ENCODE measurements at places on chromosomes 16 and 17. TPM values are rescaled to one million over a fixed set of nuclear protein-coding genes. Genes with fewer than 3 reads are reported as not detected.
A peak's percentile ranks its signal among the peaks of the same experiment; 100 is the strongest.

GRCh38 chr17:40608061-40608581 is 39.5 kb downstream of the SMARCE1 start:
- no peak overlapping the region for H3K4me3 ChIP-seq
- no peaks in the 10 kb centered on the region for H3K4me1 ChIP-seq
- DNase-seq, result no peak
- H3K36me3 ChIP-seq, result no peaks in the 10 kb centered on the region
- H3K27ac ChIP-seq, result peak overlapping the region; percentile 56
- H3K27me3 ChIP-seq, result no peaks in the 10 kb centered on the region

DNA sequence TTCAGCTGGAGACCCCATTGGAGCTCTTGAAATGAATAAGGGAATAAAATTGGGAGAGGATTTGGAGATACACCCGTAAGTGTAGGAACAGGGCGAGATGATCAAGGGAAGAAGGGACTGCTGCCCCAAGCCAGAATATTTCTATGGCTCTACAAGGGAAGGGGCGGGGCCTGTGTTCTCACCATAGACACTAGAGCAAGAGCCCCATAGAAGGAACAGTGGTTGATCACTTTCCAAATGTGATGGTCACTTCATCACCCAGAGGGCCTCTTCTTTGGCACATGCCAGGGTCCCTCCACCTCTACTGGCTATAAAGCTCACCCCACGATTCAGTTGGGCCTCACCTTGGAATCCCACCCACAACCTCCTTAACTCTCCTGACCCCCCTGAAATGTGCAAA is 25.0 kb downstream of the GPRC5B start:
- no peak overlapping the region for H3K27ac ChIP-seq
- H3K36me3 ChIP-seq, result no peaks in the 10 kb centered on the region
- no peaks in the 10 kb centered on the region for H3K4me1 ChIP-seq
- H3K27me3 ChIP-seq, result no peaks in the 10 kb centered on the region
- DNase-seq, result no peak

GRCh38 chr16:85447693-85448313 is 165.3 kb upstream of the GSE1 start:
- H3K27me3 ChIP-seq, result no peaks in the 10 kb centered on the region
- no peak for DNase-seq
- peak overlapping the region; percentile 48 for H3K27ac ChIP-seq
- no peak overlapping the region for H3K4me3 ChIP-seq
- no peaks in the 10 kb centered on the region for H3K36me3 ChIP-seq

GRCh38 chr16:70159355-70160348 is 13.9 kb upstream of the CLEC18C start:
- H3K36me3 ChIP-seq, result no peaks in the 10 kb centered on the region
- H3K27ac ChIP-seq, result no peak overlapping the region
- no peaks in the 10 kb centered on the region for H3K27me3 ChIP-seq
- no peak overlapping the region for H3K4me3 ChIP-seq
- H3K4me1 ChIP-seq, result no peaks in the 10 kb centered on the region

DNA sequence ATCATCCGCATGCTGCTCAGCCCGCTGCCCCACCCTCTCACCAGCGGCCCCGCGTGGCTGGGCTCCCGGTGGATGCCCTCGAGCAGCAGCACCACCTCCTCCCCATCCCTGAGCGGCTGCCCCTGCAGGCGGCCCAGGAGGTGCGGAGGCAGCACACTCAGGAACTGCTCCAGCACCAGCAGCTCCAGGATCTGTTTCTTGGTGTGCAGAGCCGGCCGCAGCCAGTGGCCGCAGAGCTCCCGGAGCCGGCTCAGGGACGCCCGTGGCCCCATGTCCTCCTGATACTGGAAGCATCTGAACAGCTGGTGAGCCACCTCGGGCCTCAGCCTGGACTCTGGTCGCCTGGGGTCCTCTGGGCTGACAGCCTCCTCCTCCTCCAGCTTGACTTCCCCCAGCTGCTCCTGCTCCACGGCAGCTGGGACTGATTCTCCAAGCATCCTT is 6.6 kb downstream of the ZSCAN10 start:
- DNase-seq, result no peak
- no peaks in the 10 kb centered on the region for H3K27me3 ChIP-seq
- no peak overlapping the region for H3K27ac ChIP-seq
- H3K4me3 ChIP-seq, result no peak overlapping the region

The MYH11 gene
- 248 TPM for total RNA-seq

GRCh38 chr16:81371106-81371505 is 56.3 kb downstream of the GAN start:
- no peaks in the 10 kb centered on the region for H3K4me1 ChIP-seq
- H3K36me3 ChIP-seq, result no peaks in the 10 kb centered on the region
- DNase-seq, result no peak
- H3K27me3 ChIP-seq, result no peaks in the 10 kb centered on the region

The TEX19 gene
- not detected for total RNA-seq

- no peak overlapping the region for H3K27ac ChIP-seq
- DNase-seq, result no peak
- no peak overlapping the region for H3K4me3 ChIP-seq
Measured at GRCh38 chr17:66381701-66382362, 79.4 kb downstream of the PRKCA start.

The MT4 gene
- not detected for total RNA-seq

The IKZF3 gene
- 5.4 TPM for total RNA-seq

The FOXN1 gene
- total RNA-seq, result not detected

DNA sequence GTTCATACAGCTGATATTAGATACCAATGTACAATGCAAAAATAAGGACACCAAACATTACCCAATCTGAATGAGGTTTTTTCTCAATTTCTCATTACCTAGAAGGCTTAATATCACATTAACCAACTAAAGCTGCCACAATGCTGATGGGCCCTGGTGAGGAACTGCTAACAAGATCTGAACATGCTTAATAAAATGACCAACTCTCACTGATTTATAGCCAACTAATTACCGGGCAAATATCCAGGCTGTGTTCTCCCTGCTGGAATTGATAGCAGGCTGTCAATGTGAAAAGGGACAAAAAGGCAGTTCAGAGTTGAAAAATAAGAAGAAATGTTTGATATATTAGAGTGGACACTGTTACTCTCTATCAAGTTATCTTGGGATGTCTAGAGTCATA is 124.6 kb downstream of the TOX3 start:
- DNase-seq, result no peak
- no peaks in the 10 kb centered on the region for H3K36me3 ChIP-seq
- no peak overlapping the region for H3K27ac ChIP-seq
- H3K4me3 ChIP-seq, result no peak overlapping the region
- no peaks in the 10 kb centered on the region for H3K4me1 ChIP-seq

The ARL5C gene
- total RNA-seq, result not detected

GRCh38 chr17:57910462-57911420 is 44.5 kb downstream of the CUEDC1 start:
- DNase-seq, result no peak
- no peaks in the 10 kb centered on the region for H3K36me3 ChIP-seq
- no peak overlapping the region for H3K4me3 ChIP-seq
- no peak overlapping the region for H3K27ac ChIP-seq

The B3GNT9 gene
- 4.0 TPM for total RNA-seq

The MIEF2 gene
- total RNA-seq, result 49.6 TPM

The SPATA32 gene
- not detected for total RNA-seq

DNA sequence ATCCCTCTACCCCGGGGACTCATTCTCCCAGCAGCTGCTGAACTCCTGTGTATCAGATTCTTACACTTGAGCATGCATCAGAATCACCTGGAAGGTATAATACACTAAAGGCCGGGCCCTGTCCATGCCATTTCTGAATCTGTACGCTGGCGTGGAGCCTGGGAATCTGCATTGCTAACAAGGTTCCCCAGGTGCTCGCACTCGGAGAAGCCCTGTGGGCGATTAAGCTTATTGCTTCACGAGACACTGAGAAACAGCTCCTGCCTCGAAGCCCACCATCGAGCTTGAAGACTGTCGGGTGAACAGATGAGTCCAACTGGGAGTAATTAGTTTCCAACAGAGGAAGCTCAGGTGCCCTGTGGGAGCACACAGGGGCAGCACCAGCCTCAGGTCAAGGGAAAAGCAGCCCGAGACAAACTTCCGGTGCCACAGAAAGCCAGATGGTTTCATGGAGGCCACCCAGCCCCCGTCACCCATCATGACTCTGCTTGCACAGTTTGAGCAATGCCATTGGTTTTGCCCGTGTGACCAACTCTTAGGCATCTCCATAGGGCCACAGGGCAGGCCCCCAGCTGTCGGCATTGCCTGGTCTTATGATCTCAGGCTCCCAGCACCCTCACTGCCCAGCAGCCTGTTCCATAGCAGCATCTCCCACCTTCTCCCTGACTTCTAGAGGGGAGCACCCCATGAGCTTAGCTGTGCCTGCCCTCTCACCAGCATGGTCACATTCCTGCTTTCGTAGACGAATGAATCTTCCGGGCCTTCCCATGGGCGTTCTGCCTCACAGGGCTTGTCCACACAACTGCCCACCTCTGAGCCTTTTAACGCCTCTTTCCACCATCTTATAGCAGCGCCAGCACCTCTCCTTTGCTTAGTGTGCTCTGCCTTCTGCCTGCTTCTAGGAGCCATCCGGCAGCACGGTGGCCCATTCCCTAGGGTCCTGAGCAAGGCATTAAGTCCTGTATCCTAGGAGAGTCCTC is 10.9 kb downstream of the CTRB2 start:
- H3K4me3 ChIP-seq, result no peak overlapping the region
- H3K27me3 ChIP-seq, result no peaks in the 10 kb centered on the region
- H3K36me3 ChIP-seq, result no peaks in the 10 kb centered on the region
- no peak for DNase-seq
- H3K4me1 ChIP-seq, result no peaks in the 10 kb centered on the region

The ALOX15B gene
- total RNA-seq, result 0.70 TPM

The ADAD2 gene
- total RNA-seq, result 1.8 TPM

The C1QTNF8 gene
- total RNA-seq, result not detected

The SLC43A2 gene
- total RNA-seq, result 62.7 TPM

GRCh38 chr17:33469911-33470310 is 176.8 kb upstream of the ASIC2 start:
- no peak overlapping the region for H3K4me3 ChIP-seq
- no peaks in the 10 kb centered on the region for H3K27me3 ChIP-seq
- no peak overlapping the region for H3K27ac ChIP-seq

The PLXDC1 gene
- 34.7 TPM for total RNA-seq

The CCL5 gene
- total RNA-seq, result 9.4 TPM

DNA sequence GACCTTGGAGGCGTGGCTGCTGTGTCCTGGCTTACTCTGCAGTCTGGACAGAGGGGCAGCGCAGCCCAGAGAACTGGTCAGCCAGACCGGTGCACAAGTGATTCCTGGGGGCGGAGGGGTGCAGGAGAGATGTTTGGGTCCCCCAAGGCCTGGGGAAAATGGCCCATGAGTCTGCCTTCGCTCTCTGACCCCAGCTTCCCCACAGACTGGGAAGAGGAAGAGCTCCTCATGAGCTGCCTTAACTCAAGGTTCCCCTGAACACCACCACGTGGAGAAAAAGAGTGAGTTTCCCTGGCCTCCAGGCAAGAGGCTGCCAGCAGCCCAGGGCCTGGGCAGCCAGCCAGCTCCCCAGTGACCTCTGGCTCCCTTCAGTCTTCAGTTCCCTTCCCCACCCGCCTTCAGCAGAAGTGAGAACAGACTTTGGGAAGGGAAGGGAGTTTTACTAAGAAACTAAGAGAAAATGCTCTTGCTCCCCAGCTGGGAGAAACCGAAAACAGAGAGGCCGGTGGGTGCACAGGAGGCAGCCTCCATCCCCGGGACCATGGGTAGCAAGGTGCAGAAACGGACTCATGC is 2.0 kb upstream of the C17orf99 start:
- peaks cover 28% of the 10 kb centered on the region for H3K4me1 ChIP-seq
- H3K36me3 ChIP-seq, result no peaks in the 10 kb centered on the region
- H3K27ac ChIP-seq, result peak overlapping the region; percentile 62
- no peaks in the 10 kb centered on the region for H3K27me3 ChIP-seq

- H3K36me3 ChIP-seq, result no peaks in the 10 kb centered on the region
- no peak overlapping the region for H3K27ac ChIP-seq
- H3K27me3 ChIP-seq, result no peaks in the 10 kb centered on the region
- H3K4me1 ChIP-seq, result no peaks in the 10 kb centered on the region
Measured at GRCh38 chr17:12613566-12613965, 52.1 kb upstream of the MYOCD start.

- peaks cover 41% of the 10 kb centered on the region for H3K36me3 ChIP-seq
- H3K27ac ChIP-seq, result no peak overlapping the region
- no peak overlapping the region for H3K4me3 ChIP-seq
Measured at GRCh38 chr17:28327031-28327607, 8.1 kb downstream of the TMEM97 start.

The ARHGDIG gene
- total RNA-seq, result 112 TPM

The KRT40 gene
- not detected for total RNA-seq

Data from Peyer's patch (tissue), 4 donors.